ENCODE measurements at places on chromosomes 5 and 9.

GRCh38 chr5:147467973-147468508 lies 41.8 kb downstream of the DPYSL3 start:
- no peak for DNase-seq

DNA sequence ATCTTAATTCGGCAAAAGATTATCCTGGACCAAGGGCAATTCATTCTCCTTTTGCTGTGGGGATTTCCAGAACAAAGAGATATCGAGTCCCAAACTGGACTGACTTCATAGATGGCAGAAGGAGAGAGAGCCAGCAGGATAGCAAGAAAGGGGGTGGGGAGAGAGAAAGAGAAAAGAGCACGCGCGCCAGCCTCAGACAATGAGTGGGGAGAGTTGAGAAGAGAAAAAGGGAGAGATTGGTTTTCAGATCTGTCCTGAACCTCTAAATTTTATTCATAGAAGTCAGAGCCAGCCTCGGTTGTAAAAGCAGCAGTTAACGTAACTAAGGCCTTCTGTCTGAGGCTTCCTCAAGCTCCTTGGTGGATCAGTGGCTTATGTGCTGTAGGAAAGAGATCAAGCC lies 55.3 kb upstream of the ALDH1B1 start:
- no peak for DNase-seq

DNA sequence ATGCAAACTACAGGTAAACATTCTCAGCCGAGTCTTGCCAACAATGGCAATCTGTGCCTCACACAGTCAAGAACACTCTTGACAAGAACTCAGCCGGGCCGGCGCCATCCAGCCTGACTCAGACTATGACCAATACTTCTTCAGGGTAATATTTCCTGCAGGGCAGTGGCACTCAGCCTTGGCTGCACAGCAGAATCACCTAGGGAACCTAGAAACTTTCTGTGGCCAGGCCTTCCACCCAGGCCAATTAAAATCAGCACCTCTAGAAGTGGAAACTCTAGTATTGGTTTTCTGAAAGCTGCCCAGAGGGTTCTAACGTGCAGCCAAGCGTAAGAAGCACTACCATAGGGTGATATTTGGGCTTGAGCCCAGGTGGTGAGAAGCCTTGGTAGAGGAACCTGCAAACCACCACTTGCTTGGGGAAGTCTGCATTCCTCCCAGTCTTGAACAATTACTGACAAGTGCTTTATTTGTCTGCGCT lies 120.6 kb downstream of the TTLL11 start:
- no peak for DNase-seq

DNA sequence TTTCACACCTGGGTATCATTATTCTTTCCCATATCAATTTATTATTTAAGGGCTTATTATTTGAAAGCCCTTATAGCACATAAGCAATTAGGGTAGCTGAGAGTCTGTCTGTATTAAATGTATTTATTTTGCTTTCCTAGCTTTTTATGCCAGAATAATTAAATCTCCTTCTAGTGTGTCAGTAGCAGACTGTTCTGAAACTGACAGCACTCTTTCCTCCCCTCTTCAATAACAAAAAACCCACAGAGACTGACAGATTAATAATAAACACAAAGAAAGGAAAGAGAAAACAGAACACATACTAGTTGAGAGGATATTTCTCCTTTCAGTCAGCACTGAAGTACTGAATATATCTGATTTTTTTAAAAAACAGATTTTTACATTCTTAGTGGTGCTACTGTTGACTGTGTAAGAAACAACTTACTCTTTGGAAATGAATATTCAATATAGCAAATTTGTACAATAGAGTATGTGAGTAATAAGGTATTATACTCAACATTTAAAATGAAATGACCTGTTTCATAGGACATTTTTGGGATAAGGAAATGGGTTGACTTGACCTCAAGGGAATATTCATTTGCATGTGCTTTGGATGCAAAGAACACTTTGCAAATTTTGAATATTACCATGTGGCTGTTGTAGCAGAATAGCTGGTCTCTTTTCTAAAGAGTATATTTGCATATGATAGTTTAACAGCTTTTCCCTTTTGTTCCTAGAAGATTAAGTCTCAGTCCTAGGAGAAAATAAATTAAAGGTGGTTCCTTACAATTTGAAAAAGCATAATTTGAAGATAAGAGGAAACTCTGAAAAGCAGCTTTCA lies 208.3 kb downstream of the SPATA31D1 start:
- DNase-seq, result no peak

GRCh38 chr5:151222054-151222789 lies 1.7 kb downstream of the CCDC69 start:
- no peak for DNase-seq

GRCh38 chr5:9265441-9266287 lies 280.2 kb downstream of the SEMA5A start:
- DNase-seq, result no peak

GRCh38 chr5:3590161-3590966 lies 5.3 kb upstream of the IRX1 start:
- no peak for DNase-seq

- DNase-seq, result no peak
Observed at GRCh38 chr5:136027311-136027710, 1.5 kb upstream of the TGFBI start.

- DNase-seq, result no peak
Observed at GRCh38 chr5:6719896-6720560, 6.8 kb downstream of the TENT4A start.

DNA sequence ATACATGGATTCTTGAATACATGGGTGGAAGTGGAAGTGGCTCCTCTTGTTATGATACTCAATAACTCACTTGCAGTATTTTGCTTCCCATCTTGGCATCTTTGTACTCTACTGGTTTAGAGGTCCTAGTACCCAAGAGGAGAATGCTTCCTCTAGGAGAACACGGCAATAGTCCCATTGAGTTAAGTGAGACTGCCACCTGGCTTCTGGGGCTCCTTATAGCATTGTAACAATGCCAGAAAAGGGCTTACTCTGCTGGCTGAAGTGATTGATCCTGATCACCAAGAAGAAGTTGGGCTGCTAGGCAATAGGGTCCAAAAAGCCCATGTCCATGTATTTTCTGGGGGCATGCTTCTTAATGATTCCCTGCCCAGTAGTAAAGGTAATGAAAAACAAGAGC lies 627.6 kb upstream of the SGCD start:
- DNase-seq, result no peak

GRCh38 chr9:22244139-22245011 lies 202.2 kb upstream of the DMRTA1 start:
- DNase-seq, result peak; percentile 33

- peak; percentile 8 for DNase-seq
Observed at GRCh38 chr5:14108170-14108996, 34.8 kb upstream of the TRIO start.

GRCh38 chr5:155466851-155467250 lies 453.3 kb downstream of the KIF4B start:
- no peak for DNase-seq

DNA sequence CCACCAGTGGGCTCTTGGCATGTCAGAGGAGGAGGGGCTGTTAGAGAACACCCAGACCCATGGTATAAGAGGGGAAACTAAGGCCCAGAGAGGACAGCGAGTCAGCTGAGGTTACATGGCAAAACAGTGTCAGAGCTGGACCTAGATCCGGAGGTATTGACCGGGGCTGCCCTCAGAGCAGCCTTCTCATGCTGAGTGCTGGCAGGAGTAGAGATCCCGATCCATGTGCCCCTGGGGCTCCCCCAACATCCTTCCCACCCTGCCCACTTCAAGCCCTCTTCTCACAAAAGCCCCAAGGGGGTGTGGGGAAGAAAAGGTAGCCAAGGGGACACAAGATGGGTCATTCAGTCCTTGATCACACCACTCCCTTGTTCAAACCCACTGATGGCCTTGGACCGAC lies 19.9 kb downstream of the CSF1R start:
- no peak for DNase-seq

GRCh38 chr5:150590979-150591695 lies 49.3 kb upstream of the SYNPO start:
- DNase-seq, result no peak

GRCh38 chr9:128102196-128102595 lies 25.3 kb downstream of the PTGES2 start:
- no peak for DNase-seq

DNA sequence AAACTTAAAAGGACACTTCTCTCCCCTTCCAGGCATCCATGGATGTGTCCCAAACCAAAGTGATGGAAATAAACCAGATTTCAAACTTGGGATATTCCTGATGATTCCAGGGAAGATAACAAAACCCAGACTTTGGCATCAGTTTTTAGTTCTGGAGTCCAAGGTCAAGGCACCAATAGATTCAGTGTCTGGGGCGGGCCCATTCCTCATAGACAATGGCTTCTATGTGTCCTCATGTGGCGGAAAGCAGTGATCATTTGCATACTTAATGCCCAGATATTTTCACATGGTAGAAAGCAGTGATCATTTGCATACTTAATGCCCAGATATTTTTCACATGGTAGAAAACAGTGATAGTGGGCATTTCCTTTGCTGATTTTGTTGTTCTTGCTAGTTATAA lies 151.4 kb upstream of the DAP start:
- DNase-seq, result no peak

- DNase-seq, result no peak
Observed at GRCh38 chr5:45826055-45826454, 129.9 kb upstream of the HCN1 start.

DNA sequence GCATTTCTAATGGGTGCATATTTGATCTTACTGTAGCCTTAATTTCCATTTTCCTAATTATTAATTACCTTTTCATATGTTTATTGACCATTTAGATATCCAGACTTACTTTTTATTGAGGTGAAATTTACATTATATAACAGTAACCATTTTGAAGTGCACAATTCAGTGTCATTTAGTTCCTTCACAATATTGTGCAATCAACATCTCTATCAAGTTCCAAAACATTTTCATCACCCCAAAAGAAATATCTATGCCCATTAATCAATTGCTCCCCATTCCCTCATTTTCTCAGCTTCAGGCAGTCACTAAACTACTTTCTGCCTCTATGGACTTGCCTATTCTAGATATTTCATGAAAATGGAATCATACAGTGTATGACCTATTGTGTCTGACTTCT lies 5.9 kb downstream of the COL15A1 start:
- no peak for DNase-seq
